ENCODE measurements at places on chromosomes 12 and 14. TPM values are rescaled to one million over a fixed set of nuclear protein-coding genes. Genes with fewer than 3 reads are reported as not detected.

The PTHLH gene
- total RNA-seq = 0.27 TPM

- no peak for DNase-seq
Observed at GRCh38 chr14:93986955-93987354, 10.1 kb upstream of the CCDC197 start.

DNA sequence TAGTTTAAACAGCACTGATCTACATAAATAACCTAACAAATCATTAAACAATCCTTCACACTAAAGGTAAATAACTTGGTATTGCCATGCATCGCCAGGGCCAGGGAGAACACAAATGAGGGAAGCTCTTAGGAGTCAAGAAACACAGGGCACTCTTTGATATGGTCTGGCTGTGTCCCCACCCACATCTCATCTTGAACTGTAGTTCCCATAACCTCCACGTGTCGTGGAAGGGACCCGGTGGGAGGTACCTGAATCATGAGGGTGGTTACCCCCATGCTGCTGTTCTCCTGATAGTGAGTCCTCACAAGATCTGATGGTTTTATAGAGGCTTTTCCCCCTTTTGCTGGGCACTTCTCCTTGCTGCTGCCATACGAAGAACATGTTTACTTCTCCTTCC is 17.3 kb downstream of the TMEM132D start:
- DNase-seq = no peak

- no peak for DNase-seq
Observed at GRCh38 chr14:32417956-32418552, 89.0 kb downstream of the AKAP6 start.

DNA sequence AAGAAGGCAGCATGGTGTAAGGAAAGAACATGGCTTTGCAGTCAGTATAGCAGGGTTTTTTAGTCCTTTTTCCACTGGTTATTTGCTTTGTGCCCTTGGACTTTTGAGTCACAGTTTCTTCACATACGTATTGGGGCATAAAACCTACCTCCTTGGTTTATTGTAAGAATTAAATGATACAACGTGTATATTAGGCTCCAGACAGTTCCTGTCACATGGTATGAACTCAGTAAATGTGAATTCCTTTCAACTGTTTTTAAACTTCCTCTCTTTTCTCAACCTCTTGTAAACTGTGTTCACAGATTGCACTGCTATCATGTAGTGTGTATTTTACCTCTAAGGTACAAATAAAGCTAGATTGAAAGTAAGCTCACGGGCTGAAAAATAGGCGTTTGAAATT is 29.5 kb downstream of the MSRB3 start:
- DNase-seq = no peak

The VWF gene
- 13.5 TPM for total RNA-seq

- peak; percentile 74 for DNase-seq
Observed at GRCh38 chr14:105527826-105528585, 1.6 kb downstream of the TMEM121 start.

DNA sequence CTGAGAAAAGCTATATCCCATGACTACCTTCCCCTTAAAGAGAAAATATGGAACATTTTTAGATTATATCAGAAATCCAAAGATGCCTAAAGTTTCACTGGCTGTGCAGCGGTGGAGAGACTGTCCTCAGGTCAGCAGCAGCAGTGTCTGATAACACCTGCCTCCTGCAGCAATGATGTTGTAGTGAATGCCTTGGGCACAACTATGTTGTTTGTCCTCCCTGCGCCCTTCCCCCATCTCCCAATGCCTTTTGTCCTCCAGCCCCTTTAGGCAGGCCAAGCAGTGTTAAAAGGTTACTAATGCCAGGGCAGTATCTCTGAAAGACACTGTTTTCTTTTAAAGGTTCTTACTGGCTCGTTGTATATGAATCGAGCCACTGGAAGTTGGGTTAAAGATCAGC is 13.2 kb downstream of the RTRAF start:
- DNase-seq = no peak

The EIF2S3B gene
- 10.2 TPM for total RNA-seq

GRCh38 chr12:130675121-130675520 is 41.0 kb downstream of the RIMBP2 start:
- DNase-seq = no peak

- DNase-seq = no peak
Observed at GRCh38 chr12:108713471-108713870, 17.8 kb downstream of the CORO1C start.

DNA sequence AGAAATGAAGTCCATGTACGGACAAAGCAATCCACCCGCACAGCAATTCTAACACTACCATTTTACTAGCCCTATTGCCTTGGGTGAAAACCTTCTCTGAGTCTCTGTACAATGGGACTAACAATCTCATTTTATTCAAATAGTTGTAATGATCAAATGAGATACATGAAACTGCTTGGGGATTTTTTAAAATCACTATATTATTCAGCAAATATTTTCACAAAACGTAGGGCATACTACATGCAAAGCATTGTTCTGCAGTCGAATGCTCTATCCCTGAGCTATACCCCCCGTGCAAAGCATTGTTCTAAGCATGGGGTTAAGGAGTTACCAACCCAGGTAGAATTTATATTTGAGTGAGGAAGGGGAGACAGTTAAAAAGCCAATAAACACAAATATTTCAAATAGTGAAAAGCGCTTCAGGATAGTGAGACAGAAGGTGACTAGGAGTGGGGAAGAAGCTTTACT is 554 bp upstream of the ATF7 start:
- DNase-seq = no peak

DNA sequence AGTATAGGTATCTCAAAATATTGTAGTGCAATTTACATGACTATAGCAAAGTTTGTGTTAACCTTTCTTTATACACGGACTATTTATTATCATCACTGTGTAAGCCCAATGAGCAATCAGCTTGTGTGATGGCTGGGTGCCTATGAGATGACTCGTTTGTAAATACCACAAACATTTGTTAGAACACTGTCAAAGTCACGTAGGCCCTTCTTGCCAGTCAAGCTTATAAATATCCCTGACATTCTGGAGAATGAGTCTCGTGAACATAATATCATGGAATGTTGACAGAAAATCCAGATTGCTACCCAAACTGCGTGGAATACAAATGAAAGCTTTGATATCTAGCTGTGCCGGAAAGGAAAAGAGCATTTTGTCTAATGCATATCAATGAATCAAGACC is 648.3 kb upstream of the MDGA2 start:
- no peak for DNase-seq

DNA sequence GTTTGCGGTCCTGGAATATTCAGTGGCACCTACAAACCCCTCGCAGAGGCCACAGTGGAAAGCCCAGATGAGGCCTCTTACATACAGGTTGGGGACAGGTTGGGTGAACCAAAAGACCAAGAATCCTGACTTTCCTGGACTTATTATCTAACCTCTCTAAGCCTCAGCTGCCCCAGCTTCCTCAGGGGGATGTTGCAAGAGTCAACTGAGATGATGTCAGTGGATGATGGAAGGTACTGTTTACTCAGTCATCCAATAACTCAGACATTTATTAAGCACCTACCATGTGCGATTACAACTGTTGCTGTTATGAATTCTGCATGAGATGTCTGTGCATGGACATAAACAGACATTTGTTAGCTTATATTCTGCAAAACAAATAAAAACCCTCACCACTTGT is 72.8 kb downstream of the RFX4 start:
- DNase-seq = no peak

- no peak for DNase-seq
Observed at GRCh38 chr12:62523619-62524018, 57.0 kb downstream of the MON2 start.

DNA sequence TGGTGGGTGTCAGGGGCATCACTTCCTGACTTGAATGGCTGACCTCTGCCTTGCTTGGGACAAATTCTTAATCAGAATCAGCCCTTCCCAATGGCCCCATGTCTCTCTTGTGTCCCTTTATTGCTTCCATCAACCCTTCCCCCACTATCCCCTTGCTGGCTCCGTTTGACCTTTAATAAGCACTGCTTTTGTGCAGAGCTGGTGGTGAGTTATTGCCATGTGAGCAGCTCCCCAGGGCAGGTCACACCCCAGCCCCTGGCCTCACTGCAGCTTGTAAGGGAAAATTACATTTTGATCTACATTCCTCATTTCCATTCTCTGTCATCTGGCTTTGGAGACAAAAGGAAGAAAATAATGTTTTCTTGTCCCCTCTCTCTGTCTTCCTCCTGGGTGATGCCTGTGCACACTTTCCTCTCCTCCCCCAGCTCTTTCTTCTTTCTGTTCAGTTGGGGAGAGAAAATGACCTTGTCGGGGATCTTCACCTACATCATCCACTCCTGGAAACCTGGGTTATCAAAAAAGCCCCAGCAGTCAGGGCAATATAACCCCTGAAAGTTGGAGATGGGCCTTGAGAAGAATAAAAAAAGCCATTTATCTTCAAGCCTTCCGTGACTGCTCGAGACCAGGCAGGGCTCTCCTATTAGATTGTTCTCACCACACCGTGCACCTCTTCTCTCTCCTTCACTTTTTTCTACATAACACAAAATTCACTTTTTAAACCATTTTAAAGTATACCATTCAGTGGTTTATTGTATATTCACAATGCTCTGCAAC is 100.4 kb upstream of the SRRM4 start:
- DNase-seq = no peak

The MAP3K12 gene
- 33.1 TPM for total RNA-seq

Measured in hematopoietic multipotent progenitor cell (in vitro differentiated cells).